HFF-Myc (cell line): ENCODE measurements at places on chromosomes 7 and 10.

DNA sequence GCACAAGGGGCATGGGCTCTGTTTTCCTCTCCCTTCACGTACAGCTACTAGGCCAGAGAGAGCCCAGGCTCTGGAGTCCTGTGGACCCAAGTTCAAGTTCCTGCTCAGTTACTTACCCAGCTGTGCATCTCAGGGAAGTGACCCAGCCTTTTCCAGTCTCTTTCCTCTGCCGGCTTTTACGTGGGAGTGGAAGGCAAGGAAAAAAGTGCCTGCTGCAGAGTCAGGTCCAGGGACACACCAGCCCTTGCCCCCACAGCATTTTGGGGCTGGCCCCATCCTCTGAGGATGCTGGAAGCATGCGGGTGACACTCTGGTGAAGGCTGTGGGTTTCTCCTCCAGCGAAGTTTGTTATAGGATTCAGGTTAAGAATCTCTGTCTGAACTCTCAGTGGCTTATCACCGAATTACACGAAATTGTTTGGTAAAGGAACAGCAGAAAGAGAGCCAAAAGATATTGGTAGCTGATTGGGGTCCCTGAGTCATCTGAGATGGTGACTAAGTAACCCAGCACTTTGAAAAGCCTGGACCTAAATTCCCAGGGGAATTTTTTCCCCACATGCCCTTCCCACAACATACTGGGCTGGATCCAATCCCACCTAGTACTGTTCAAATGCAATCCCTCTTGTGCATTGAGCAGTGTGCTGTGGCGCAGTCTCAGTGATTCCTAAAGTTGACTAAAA lies 424.3 kb downstream of the RPS24 start:
- peak; percentile 19 for DNase-seq

DNA sequence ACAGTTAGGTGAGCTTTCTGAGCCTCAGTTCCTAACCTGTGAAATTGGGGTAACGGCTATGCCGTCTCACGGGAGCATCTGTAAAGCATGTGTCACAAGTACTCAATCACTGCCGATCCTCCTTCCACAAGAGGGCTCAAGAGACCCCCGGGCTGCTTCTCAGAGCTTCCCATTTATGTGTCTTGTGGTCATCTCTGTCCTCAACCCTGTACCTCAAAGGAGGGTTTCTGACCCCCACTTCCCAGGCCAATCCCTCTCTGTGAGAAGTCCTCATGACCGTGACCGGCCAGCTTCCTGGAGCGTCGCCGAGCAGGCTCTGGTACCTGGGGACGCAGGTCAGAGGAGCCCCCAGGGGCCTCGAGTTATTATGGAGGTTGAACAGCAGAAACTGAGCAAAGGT lies 510 bp upstream of the TRPV5 start:
- no peak for DNase-seq

DNA sequence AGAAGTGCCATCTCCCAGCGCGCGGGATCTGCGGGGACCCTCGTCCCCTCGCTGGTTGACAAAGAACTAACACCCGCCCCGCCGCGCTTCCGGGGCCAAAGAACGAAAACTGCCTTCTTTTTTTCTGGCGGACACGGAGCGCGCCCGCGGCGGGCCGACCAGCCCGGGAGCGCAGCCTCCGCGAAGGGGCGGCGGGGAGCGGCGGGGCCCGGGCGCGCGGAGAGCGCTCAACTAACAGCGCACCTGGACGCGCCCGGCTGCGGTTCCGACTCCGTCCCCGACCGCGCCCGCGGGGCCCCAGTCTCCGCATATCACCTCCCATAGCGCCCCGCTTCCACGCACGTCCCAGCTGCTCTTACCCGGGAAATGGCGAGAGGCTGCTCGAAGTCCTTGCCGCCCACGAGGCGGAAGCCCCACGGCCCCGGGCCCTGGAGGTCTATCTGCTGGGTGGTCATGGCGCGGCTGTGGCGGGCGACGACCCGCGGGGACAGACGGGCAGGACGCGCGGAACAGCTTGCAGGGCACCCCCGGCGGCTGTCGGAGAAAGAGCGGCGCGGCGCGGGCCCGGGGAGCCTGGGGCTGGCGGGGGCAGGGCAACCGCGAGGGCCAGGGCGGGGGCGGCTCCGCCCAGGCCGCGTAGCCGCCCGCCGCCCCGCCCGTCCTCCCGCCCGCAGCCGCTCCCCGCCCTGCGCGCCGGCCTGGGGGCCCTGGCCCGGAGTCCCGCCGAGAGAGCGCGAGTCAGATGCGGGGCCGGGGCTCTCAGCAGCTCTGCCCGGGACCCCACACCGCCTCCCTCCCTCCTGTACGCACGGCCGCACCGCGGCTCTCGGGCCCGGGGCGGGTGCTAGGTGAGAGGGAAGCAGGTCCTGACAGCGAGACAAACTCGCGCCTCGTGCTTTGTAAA lies at the start of gene PDLIM1:
Gene PDLIM1, minus strand, starts transcription at position 543 of the 904 bp plus-strand sequence. Its CDS starts 88 bp downstream, at position 455.
- no peak for DNase-seq

- DNase-seq = no peak
Measured at GRCh38 chr7:102991077-102991539, 78.3 kb downstream of the LRRC17 start.

GRCh38 chr10:32377458-32378259 lies 30.7 kb upstream of the EPC1 start:
- no peak for DNase-seq

- DNase-seq = no peak
Measured at GRCh38 chr10:44627591-44628354, 242.9 kb upstream of the CXCL12 start.

- DNase-seq = no peak
Measured at GRCh38 chr10:71372882-71373495, 23.7 kb upstream of the CDH23 start.

DNA sequence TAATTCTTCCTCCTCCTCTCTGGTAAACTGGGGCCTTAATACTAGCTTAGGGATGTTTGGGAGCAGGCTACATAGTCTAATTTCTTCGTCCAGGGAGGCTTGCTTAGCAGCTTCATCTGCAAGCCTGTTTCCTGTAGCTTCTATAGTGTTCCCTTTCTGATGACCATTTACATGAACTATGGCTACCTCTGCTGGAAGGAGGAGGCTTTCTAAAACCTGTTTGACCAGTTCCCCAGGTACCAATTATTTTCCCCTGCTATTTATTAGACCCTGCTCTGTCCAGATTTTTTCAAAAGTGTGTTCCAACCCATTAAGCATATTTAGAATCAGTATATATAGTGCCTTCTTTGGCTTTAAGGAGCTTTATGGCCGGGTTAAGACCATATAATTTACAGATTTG lies 38.8 kb upstream of the DNAH11 start:
- DNase-seq = no peak

DNA sequence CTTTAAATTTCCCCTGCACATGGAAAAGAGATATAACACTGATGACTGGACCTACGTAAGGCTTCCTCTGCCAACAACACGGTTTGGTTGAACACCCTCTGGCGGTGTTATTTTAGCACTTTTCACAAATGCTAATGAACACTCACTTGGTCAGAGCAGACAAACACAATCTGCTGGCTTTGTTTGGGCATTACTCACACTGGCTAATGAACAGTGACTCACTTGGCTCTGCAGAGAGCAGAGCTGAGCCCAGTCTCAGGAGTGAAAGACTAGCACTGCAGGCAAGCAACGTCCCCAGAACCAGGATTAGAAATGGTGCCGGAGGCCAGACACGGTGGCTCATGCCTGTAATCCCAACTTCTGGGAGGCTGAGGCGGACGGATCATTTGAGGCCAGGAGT lies 430.8 kb downstream of the PLXNA4 start:
- no peak for DNase-seq

DNA sequence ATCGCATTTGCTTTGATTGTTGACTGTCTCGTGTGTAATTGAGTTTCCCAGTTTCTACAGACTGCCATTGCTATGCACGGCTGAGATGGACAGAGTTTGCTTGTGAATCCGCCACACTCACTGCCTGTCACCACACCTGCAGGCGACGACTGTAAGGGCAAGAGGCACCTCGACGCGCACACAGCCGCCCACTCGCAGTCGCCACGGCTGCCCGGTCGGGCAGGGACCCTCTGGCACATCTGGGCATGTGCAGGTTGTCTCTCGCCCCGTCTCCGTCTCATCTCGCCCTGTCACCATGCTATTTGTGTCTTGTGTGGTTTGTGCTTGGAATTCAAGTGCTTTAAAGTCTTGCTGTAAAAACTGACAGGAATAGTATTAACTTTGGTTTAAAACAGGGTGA lies 17.5 kb downstream of the SUN1 start:
- no peak for DNase-seq

- peak; percentile 33 for DNase-seq
Measured at GRCh38 chr10:99711129-99711719, 20.7 kb downstream of the COX15 start.

DNA sequence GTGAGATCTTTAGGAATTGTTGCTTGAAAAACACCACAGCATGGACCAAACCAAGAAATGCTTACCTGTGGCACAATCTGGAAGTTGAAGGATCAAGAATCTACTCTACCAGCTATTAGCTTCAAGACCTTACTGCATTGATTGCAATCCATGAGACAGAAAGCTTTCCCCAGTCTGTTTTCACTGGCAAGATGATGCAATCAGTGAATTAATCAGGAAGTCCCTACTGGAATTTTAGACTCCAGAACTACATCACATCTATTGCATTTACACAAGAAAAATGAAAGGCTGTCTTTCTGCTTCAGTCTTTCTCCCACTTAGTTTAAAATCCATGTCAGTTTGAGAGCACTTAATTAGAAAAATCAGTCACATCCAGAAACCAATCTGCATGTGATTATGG lies 191.7 kb downstream of the TFEC start:
- DNase-seq = no peak

DNA sequence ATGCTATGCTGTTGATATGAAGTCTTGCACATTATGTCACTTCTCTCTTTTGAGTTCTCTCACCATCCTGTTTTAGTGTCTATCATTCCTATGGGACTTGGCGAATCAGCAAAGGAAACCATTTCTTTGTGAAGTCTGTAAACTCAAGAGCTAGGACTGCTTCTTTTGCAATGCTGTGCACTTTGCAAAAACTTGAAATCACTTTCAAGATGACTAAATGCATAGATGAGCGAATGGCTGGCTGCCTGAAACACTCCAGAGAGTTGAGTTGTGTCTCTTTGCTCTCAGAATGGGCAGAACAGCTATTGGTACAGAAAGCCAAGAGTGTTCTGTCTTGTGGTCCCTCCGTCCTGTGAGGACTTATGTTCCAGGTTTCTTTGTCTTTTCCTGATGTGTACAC lies 18.3 kb upstream of the ELMO1 start:
- no peak for DNase-seq
